ENCODE measurements at places on chromosomes 5 and 9.
A peak's percentile ranks its signal among the peaks of the same experiment; 100 is the strongest.

DNA sequence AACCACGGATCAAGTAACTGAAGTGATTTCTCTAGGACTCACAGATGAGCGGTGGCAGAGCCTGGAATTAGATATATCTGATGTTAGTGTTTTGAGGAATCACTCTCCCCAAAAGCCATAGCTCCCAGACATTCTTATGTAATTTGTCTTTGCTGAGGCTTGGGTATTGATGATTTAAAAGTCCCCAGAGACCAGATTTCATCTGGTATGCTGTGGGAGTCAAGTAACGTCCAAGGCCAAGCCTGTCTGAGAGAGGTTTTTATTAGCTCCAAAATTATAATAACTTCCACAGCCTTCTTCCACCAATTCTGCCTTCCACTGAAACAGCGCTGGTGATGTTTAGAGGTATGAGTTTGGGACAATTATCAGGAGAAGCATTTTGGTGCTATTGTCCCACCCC is 21.3 kb upstream of the KCNIP1 start:
- no peak for DNase-seq

GRCh38 chr9:131668439-131669268 is 71.2 kb downstream of the RAPGEF1 start:
- DNase-seq, result peak; percentile 62

DNA sequence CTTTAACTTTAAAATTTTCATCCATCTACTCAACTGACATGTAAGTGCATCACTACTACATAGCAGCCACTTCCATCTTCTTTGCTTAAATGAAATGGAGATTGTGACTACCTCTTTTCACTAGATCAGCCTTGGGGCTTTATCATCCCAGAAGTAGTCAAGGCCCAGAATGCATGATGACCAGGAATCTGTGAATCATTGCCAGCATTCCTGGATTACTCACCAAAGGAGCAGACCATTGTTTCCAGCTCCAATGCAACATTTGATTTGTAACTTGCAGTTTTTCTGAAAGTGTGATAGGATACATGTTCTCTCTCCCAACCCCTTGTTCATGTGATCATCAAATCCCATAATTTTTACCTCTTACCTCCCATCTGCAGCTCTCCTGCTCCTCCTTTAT is 65.1 kb downstream of the PLPPR1 start:
- no peak for DNase-seq

DNA sequence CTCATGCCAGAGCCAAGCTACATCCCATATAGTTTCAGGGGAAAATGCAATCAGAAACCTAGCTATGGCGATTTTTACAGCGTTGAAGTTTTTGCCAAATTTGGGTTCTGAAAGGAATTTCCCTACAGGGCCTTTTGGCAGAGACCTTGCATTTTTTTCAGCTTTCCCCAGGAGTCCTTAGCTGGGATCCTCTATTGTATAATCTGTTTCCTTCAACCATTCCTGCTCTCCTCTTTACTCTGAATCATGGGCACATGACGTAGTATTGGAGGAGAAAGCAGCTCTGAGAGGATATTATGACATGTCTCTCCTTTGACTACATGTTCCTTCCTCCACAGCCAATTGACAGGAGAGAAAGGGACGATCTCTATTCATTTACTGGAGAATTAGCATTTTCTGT is 118.5 kb upstream of the ERCC6L2 start:
- no peak for DNase-seq

DNA sequence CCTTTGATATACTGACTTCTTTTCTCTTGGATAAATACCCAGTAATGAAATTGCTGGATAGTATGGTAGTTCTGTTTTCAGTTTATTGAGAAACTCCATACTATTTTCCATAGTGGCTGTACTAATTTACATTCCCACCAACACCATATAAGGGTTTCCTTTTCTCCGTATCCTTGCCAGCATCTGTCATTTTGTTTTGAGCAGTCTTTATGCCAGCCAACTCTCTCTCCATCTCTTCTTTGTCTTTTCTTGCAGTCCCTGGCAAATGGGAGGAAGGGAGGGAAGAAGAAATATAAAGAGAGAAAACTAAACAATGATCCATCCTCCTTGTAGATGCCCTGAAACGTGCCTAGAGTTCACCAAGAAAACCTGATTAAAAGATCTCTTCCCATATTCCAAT is 9.6 kb upstream of the VLDLR start:
- DNase-seq, result no peak

DNA sequence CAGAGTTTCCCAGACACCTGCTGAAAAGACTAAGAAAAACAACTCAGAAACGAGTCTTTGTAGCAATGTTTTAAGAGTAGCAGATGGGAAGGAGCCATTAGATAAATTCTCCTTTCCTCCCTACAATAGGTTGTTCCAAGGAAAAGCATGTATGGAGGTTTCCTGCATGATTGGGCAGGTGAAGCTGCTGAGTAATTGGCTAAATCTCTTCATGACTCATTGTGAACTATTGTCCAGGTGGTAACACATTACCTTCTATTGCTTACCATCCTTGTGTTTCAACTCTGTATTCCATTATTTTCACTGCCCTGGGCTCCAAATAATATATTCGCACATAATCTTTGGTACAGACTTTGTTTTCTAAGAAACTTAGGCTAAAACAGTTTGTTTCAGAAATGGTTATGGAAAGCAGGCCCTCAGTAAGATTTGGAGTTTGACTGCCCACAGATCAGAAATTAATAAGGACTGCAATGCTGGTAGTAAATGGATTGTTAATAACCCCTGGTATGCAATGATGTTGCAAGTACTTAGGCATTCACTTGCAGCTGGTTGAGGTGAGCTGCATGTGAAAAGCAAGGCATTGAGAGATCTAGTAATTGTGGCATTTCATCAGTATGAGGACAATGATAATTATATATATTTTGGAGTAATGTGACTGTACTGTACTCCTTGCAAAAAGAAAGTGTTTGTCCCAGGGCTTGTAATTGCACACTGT is 281.4 kb upstream of the VLDLR start:
- no peak for DNase-seq

DNA sequence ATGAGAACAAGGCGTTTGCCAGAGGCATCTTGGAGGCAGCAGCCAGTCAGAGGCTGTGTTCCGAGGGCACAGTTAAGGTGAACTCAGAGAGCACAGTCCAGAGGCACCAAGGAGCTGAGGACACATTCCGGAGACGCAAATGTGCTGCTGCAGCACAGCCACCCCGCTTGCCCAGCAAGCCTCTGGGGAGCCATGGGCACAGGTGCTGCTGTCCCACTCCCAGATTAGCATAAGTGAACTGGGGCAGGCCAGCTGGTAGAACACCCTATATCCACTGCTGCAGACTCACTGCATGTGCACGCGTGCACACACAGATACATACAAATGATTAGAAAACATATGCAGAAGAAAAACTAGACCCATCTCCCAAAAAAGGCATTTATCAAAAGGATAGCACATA is 164.5 kb downstream of the EBF1 start:
- no peak for DNase-seq

DNA sequence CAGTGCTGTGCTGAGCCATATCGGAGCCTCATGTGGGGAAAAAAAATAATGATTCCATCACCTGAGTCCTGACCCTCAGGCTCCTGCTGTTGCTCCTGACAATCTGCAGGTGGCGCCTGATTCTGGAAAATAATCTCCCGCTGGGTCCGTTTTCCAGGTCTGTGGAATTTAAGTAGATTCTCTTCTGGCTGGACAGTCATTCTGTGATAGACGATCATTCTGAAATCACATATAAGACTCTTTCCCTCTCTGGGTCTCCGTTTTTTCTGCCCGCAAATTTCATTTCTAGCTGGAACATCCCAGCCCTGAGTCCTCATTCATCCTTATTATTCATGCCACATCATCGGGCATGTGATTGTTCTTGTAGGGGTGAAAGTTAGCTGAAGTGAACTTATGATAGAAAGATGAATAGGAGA is 22.1 kb upstream of the STXBP1 start:
- DNase-seq, result no peak

DNA sequence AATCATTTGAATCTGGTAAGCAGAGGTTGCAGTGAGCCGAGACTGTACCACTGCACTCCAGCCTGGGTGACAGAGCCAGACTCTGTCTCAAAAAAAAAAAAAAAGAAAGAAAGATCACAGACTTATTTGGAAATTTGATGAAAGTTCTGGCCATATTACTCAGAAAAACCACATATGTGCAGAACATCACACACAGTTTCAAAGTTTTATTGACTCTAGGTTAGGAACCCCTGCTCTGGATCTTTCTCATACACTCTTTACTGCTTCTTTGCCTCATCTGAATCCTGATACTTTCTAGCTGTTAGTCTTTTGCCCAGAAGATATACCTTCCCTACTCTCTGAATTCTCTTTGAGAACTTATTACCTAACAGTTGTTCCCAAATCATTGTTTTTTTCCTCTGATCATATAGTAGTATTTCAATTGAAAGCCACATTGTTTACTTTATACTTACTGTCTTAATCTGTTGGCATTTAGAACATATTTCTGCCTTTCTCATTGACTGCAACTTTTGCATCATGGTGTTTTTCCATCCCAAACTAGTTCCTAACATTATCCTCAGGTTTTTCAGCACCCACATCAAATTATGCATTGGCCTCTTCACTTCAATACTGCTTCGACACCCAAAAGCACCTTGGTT is 68.7 kb downstream of the LNPEP start:
- DNase-seq, result no peak

- DNase-seq, result no peak
These were observed 207.0 kb upstream of the PANK3 start for GRCh38 chr5:168786147-168786546.

DNA sequence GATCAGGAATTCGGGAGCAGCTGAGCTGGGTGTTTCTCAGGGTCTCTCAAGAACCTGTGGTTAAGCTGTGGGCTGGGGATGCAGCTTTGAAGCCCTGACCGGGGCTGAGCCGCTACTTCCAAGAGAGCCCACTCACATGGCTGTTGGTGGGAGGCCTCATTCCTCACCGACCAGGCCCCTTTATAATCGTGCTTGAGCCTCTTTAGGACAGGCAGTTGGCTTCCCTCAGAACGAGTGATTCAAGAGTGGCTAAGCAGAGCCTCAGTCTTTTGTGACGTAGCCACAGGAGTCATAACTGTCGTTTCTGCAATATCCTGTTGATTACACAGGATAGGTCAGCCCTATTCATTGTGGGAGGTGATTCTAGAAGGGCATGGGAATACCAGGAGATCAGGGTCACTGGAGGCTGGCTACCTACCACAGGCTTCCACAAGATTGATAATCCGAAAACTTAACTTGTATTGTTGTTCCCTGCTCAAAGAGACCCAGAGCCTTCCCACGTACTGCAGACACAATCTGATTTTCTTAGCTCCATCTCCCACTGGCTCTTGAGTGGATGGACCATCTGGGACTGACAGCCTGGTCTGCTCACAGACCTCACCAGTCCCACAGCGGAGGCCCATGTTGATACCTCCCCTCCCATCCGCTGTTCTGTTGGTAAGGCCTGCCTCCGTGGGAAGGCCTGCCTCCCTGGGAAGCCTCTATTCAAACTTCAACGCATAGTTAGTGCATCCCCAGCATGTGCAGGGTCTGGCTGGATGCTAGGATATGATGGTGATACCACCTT is 3.0 kb upstream of the ERGIC1 start:
- no peak for DNase-seq

GRCh38 chr9:92954049-92954861 is 6.9 kb downstream of the FGD3 start:
- DNase-seq, result peak; percentile 68

GRCh38 chr5:72618708-72619107 is 111.5 kb upstream of the ZNF366 start:
- DNase-seq, result no peak

DNA sequence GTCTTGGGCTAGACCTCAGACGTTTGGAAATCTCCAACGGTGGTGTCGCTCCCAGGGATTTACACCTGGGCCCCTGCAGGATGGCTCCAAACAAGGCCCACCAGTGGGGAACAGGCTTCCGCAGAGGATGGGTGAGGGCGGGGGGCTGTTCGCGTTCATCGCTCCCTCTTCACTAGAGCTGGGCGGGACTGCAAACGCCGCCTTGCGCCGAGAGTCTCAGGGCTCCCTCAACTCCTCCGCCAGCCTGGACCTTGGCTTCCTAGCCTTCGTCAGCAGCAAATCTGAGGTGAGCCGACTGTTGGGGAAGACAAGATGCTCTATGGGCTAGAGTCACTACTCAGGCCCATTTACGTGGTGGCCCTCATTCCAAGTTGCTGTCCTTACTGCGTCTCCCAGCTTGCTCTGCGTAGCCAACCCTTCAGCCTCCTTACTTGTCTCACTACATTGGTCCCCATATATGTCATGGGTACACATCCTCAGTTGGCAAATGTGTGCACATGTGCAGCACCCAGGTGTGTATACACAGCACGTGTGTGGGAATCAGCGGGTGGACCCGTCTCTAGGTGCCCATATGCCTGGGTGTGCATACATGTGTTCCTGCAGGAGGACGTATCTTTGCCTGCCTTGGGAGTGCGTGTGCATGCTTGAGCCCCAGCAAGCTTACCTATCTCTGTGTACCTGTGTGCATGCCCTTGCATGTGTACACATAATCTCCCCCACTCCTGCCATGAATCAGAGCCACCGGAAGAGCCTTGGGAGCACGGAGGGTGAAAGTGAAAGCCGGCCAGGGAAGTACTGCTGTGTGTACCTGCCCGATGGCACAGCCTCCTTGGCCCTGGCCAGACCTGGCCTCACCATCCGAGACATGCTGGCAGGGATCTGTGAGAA is 10.5 kb downstream of the RGS14 start:
- no peak for DNase-seq

DNA sequence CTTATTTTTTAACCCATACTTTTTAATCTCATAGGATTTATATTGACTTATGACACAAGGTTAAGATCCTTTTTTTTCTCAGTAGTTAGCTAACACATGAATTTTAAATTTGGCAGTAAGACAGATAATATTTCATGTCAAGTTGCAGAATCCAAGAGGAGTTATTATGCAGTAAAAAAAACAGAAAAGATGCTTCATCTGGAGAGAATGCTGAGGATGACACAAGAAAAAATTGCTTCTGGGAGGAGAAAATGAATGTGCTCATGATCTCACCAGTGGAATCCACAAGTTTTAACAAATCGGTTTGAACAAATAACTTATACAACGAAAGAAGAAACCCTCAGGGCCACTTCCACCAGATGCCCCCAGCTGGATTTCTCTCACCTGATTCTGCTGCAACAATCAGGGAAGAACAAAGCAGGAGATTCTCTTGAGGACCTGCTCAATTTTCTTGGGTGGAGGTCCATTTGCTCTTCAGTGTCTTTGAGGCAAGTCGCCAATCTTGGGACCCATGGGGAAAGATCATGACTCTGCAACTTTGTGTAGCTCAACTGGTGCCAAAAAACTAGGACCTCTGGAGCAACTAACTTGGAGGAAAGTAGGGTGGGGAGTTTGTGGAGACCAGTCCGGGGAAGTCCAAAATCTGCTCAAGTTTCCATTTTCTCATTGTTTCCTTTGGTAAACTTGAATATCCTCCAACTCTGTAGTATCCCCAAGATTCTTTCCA is 50.5 kb upstream of the TNFSF15 start:
- DNase-seq, result no peak

DNA sequence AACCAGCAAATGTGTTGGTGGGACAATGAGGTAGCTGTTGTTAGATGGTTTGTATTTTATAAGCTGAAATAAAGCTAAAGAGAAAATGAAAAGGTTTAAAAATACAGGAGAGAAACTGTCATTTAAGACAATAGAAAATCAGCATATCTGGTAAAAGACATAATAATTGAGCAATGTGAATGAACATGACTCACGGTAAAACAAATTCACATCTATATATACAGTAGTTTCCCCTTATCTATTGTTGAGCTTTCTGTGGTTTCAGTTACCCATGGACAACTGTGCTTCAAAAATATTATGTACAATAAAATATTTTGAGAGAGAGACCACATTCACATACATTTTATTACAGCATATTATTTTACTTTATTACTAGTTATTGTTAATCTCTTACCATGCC is 1649.8 kb downstream of the EFNA5 start:
- DNase-seq, result no peak

- DNase-seq, result no peak
These were observed 33.9 kb downstream of the HACD4 start for GRCh38 chr9:20997503-20998076.
